ENCODE measurements at places on chromosomes 1 and 21.

DNA sequence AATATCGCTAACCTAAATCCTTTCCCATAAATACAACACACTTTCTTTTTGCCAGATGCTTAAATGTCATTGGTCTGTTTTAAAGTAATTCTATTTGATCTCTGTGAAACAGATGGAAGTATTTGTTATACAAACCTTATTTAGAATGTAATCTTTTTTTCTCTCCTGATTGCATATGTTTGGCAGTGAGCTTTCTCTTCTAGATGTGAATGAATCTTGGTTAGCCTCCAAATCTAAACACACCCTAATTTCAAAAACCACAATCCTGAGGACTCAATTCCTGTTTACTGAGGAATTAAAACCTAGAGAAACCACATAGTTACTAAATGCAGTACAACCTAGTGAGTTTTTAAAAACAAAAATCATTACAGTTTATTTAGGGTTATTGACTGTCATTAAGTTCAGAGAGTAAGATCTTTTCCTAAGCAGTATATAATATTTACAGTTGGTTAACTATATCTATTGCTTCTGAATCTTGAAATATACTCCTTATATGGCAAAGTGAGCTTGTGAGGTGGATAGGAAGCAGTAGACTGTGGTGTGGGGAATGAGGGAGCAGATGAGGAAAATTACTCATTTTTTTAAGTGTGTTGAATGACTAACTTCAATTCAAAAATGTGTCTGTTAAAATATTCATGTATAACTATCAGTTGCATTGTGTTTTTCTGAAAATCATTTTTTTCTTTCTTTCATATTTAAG lies 218.7 kb downstream of the FMN2 start:
- H3K4me1 ChIP-seq: no peaks in the 10 kb centered on the region
- H3K27ac ChIP-seq: no peak overlapping the region
- DNase-seq: no peak
- no peak overlapping the region for H3K4me3 ChIP-seq
- no peaks in the 10 kb centered on the region for H3K36me3 ChIP-seq
- no peaks in the 10 kb centered on the region for H3K27me3 ChIP-seq

GRCh38 chr1:48532976-48533375 lies 61.0 kb upstream of the SPATA6 start:
- H3K27me3 ChIP-seq: no peaks in the 10 kb centered on the region
- DNase-seq: no peak
- no peaks in the 10 kb centered on the region for H3K36me3 ChIP-seq
- H3K4me1 ChIP-seq: no peaks in the 10 kb centered on the region
- no peak overlapping the region for H3K27ac ChIP-seq

- no peak overlapping the region for H3K4me3 ChIP-seq
- H3K27me3 ChIP-seq: no peaks in the 10 kb centered on the region
- peaks cover 32% of the 10 kb centered on the region for H3K4me1 ChIP-seq
- DNase-seq: no peak
These were observed 1.4 kb upstream of the PADI6 start for GRCh38 chr1:17370618-17371017.

GRCh38 chr1:23483321-23484252 lies at the start of gene ASAP3:
ASAP3 (minus strand) TSS chr1:23484179; CDS start chr1:23484133, 46 bp downstream.
- DNase-seq: no peak
- H3K4me1 ChIP-seq: peaks cover 18% of the 10 kb centered on the region
- peak within 1 kb of the TSS; percentile 61 for H3K4me3 ChIP-seq
- H3K27me3 ChIP-seq: no peaks in the 10 kb centered on the region

GRCh38 chr21:31180256-31181081 lies 142.2 kb upstream of the KRTAP19-8 start:
- H3K4me1 ChIP-seq: no peaks in the 10 kb centered on the region
- H3K27ac ChIP-seq: no peak overlapping the region
- no peak for DNase-seq

DNA sequence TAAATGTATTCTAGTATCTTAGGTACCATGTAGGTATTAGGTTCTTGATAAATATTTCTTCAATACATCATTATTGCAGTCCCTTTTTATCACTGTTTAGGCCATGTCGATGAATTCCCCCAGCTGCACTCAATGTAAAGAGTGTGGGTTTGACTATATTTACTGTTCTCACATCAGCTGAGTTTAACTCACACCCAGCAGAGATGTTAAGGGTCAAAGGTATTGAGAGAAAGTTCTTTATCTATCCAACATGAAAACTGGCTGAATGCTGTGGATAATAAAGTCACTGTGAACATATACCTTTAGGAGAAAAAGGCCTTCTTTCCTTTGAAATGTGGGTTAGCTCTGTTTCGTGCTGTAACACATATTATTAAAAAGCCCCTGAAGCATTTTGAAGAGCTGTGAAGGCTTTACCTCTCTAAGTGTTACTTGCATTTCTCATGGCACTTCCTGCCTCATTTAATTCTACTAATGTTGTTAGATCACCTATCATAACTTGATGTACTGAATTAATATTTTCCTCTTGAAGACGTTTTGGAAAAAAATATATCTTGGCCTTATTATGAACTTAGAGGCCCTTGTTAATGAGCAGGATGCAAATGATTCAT lies 19.1 kb upstream of the LYST start:
- H3K27ac ChIP-seq: no peak overlapping the region
- no peaks in the 10 kb centered on the region for H3K27me3 ChIP-seq
- no peaks in the 10 kb centered on the region for H3K36me3 ChIP-seq
- H3K4me3 ChIP-seq: no peak overlapping the region
- H3K4me1 ChIP-seq: peaks cover 15% of the 10 kb centered on the region

DNA sequence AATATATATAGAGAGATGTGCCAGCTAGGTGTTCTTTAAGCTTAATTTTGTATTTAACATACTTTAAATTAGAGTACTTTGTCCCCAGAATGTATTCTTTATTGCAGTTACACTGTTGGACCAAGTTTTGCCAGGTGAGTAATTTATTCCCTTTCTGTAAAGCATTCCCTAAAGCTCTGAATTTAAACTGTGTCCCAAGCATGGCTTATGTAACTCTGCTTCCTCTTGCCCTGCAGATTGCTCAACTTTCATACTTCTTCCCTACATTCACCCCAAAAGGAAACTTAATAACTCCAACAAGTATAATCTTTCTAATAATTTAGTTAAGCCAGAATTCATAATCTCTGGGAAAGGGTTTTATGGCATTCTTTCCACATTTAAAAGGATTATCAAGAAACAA lies 5.6 kb downstream of the LYPLAL1 start:
- no peaks in the 10 kb centered on the region for H3K27me3 ChIP-seq
- peaks cover 9% of the 10 kb centered on the region for H3K36me3 ChIP-seq
- peak overlapping the region; percentile 6 for H3K27ac ChIP-seq
- H3K4me3 ChIP-seq: no peak overlapping the region
- peaks cover 15% of the 10 kb centered on the region for H3K4me1 ChIP-seq
- no peak for DNase-seq

DNA sequence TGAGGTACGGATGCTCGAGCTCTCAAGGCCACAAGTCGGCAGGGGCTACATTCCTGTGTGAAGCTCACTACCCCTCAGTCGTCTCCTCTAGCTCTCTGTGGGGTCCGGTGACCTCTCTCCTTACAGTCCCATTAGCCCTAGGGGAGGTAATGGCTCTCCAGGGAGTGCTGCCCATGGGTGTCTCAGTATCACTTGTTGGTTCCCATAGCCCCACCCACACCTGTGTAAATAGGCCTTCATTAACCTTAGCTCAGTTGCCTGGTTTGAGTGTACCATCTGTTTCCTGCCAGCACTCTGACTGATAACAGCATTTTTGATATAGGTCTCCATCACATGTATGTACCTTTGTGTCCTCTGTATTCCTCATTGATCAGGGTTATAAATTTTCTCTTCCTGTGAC lies 133.2 kb upstream of the KCNJ15 start:
- H3K27me3 ChIP-seq: peaks cover 11% of the 10 kb centered on the region
- H3K4me3 ChIP-seq: no peak overlapping the region
- no peak overlapping the region for H3K27ac ChIP-seq
- no peaks in the 10 kb centered on the region for H3K36me3 ChIP-seq
- H3K4me1 ChIP-seq: no peaks in the 10 kb centered on the region

- H3K36me3 ChIP-seq: no peaks in the 10 kb centered on the region
- no peak overlapping the region for H3K4me3 ChIP-seq
- no peak overlapping the region for H3K27ac ChIP-seq
These were observed 71.6 kb upstream of the CSF3R start for GRCh38 chr1:36554323-36554628.

- H3K4me3 ChIP-seq: peak within 1 kb of the TSS; percentile 74
- DNase-seq: no peak
- peaks cover 9% of the 10 kb centered on the region for H3K4me1 ChIP-seq
- no peaks in the 10 kb centered on the region for H3K27me3 ChIP-seq
- no peaks in the 10 kb centered on the region for H3K36me3 ChIP-seq
These were observed at the start of gene TMCO4 for GRCh38 chr1:19799230-19800075. TMCO4 (minus strand) TSS chr1:19799916; CDS start chr1:19780758, 19,158 bp downstream.

Measured in PC-9 (cell line).